ENCODE measurements at places on chromosomes 4 and X.

GRCh38 chrX:22159071-22159470 is 113.6 kb upstream of the CBLL2 start:
- no peak for DNase-seq

GRCh38 chr4:91359041-91360031 is 944.4 kb upstream of the GRID2 start:
- no peak for DNase-seq

- DNase-seq: no peak
These were observed 9.0 kb downstream of the TSC22D3 start for GRCh38 chrX:107766470-107767150.

DNA sequence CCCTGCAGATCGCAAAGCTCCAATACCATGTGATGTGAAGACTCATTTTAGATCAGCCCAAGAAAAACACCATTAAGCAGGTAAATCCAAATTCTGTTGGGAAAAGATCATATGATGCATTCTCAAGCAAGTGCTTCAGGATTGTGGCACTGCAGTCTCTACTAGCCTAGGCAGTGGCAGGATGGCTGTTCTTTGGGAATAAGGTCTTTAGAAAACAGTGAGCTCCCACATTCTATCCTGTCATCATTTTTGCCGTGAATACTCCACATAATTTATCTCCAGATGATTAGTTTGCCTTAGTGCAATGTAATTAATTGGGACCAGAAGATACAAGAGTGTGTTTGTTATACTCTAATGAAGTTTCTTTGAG is 18.9 kb downstream of the SORBS2 start:
- no peak for DNase-seq

GRCh38 chr4:188262464-188262863 is 123.2 kb downstream of the TRIML1 start:
- DNase-seq: no peak

GRCh38 chr4:10728016-10728415 is 43.4 kb upstream of the CLNK start:
- DNase-seq: no peak

DNA sequence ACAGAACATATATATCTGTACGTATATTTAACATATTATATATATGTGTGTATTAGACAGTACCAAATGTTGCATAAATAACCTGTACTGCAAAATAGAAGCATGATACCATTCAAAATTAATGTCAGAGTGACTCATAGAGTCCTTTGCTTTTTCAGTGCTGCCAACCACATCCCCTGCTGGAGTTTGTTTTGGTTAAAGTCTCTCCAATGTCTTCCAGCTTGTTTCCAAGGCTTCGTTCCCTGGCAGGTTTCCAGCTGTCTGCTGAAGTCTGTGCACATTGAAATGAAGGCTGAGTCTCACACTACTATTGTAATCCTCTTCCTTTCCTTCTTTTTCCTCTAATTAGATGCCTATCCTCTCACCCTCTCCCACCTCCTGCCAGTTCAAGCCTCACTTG is 14.9 kb downstream of the NRK start:
- no peak for DNase-seq

- DNase-seq: no peak
These were observed 477 bp downstream of the PSAPL1 start for GRCh38 chr4:7434141-7434765.
